ENCODE measurements at places on chromosomes 4 and X. TPM values are rescaled to one million over a fixed set of nuclear protein-coding genes. Genes with fewer than 3 reads are reported as not detected.

GRCh38 chrX:114532111-114532805 lies 51.6 kb upstream of the HTR2C start:
- DNase-seq: no peak

The ZCCHC12 gene
- total RNA-seq: not detected

The CXXC4 gene
- total RNA-seq: 3.7 TPM

- no peak for DNase-seq
These were observed 7.8 kb downstream of the ZCCHC4 start for GRCh38 chr4:25320336-25320735.

The IL9R gene
- total RNA-seq: not detected

All from right cardiac atrium (tissue), 5 donors.